ENCODE measurements at places on chromosomes 13 and 19.

- DNase-seq, result no peak
Measured at GRCh38 chr13:73521985-73522524, 463.2 kb downstream of the KLF5 start.

- DNase-seq, result no peak
Measured at GRCh38 chr13:64675255-64675892, 2554.8 kb downstream of the PCDH9 start.

DNA sequence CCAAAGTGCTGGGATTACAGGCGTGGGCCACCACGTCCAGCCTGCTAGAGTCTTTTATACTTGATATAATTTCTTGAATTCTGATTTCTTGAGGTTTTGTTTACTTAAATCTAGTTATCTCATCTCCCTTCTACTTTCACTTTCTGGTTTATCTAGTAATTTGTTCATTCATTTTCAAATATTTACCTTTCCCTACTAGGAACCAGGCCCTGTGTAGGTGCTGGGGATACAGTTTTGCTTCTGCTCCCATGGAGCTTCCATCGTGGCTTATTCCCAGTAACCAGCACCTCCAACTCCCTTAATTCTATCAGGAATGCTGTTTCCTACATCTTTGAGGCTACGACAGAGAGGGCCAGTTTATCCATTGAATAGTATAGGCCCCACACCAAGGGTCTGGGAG lies 24.1 kb upstream of the TRIM13 start:
- no peak for DNase-seq

- no peak for DNase-seq
Measured at GRCh38 chr13:42177189-42177588, 94.8 kb upstream of the AKAP11 start.

GRCh38 chr19:52451241-52451640 lies 2.1 kb upstream of the ZNF578 start:
- no peak for DNase-seq

DNA sequence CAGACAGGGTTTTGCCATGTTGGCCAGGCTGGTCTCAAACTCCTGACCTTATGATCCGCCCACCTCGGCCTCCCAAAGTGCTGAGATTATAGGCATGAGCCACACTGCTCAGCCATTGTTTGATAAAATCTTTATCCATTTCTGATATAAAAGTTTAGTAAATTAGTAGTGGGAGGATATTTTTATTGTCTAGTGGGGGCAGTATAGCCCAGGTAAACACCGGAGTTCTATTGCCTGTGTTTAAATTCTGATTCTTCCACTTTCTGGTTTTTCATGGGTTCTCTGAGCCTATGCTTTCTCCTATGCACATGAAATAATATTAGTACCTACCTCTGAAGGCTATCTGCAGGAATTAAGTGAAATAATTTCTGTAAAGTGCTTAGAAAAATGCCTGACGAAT lies 20.1 kb upstream of the ARHGEF18 start:
- no peak for DNase-seq

- DNase-seq, result peak; percentile 88
Measured at GRCh38 chr19:19320361-19321140, at the start of the genes MAU2 and SUGP1. Gene MAU2 (plus strand): TSS chr19:19320829. CDS start chr19:19320860, 31 bp downstream. Gene SUGP1 (minus strand): TSS chr19:19320509. CDS start chr19:19320496, 13 bp downstream.

GRCh38 chr13:39612023-39612637 lies 9.1 kb upstream of the LHFPL6 start:
- peak; percentile 57 for DNase-seq

DNA sequence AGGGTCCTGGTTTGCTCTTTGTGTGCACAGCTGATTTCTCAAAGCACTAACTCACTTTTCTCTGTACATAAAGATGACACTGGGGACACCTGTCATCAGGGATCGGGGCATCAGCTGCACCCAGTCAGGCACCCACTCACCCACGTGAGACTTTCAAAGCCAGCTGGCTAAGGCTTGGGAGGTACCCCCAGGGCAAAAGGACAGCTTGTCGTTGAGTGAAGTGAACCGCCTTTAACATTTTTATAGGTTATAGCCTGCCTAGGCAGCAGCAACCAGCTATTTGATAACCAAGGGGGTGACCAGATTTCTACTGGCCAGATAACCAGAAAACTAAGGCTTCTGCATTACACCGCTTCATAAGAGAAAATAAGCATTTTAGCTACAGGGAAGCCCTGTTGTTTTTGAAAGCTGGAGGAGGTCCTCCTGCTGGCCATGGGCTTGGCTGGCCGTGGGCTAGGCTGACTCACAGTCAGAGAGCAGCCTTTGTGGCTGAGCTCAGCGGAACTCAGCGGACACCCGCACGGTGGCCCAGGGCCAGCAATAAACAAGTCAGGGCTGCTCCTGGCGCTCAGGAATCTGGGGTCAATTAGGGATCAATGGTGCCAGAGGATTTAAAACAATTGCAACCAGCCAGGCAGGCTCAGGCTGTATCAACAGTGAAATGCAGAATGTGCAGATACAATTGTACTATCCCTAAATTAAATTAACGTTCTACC lies 57.1 kb downstream of the ALOX5AP start:
- no peak for DNase-seq

- no peak for DNase-seq
Measured at GRCh38 chr19:46133101-46133627, 8.7 kb upstream of the IGFL3 start.

DNA sequence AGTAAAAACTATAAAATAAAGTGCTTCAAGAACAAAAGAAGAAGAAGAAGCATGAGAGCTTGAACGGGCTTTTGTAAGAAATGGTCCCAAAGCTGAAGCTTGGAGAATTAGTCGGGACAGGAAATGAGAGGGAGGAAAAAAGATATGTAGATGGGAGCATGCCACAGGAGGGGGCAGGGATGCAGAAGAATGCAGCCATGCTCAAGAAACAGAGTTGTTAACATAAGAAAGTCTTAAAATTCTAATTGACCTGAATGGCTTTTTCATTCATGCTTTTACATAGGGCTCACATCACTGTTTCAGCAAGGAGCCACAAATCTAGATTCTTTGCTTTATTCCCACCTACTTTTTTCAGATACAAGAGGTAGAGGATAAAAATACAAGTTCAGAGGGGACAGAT lies 27.7 kb upstream of the NBEA start:
- no peak for DNase-seq

DNA sequence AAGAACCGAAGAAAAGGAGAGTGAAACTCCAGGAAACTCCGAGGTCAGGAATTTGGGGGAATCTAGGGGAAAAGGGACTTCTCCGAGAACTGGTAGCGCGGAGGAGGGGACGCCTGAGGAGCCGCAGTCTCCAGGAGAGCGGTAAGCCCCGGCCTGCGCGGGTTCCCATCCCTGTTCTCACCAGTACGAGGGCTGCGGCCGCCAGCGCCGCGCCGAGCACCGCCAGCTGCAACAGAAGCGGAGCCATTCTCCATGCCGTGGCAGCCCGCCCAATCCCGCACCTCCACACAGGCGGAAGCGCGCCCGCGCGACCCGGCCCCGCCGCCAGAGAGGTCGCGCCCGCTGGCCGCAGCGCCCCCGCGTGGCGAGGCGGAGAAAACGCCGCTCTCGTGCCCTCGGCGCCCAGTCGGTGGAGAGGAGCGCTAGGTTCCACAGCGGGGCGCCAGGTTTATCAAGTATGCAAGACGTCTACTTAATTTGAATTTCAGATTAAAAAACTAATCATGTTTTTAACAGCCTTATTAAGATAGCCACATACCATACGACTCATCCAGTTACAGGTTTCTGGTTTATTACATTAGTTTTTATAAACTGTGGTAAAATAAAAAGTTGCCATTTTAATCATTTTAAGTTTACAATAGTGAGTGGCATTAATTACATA lies at the start of gene ALG5:
ALG5 (minus strand) TSS at position 287 of the 661 bp plus-strand sequence; CDS start at position 247, 40 bp downstream.
- peak; percentile 91 for DNase-seq

DNA sequence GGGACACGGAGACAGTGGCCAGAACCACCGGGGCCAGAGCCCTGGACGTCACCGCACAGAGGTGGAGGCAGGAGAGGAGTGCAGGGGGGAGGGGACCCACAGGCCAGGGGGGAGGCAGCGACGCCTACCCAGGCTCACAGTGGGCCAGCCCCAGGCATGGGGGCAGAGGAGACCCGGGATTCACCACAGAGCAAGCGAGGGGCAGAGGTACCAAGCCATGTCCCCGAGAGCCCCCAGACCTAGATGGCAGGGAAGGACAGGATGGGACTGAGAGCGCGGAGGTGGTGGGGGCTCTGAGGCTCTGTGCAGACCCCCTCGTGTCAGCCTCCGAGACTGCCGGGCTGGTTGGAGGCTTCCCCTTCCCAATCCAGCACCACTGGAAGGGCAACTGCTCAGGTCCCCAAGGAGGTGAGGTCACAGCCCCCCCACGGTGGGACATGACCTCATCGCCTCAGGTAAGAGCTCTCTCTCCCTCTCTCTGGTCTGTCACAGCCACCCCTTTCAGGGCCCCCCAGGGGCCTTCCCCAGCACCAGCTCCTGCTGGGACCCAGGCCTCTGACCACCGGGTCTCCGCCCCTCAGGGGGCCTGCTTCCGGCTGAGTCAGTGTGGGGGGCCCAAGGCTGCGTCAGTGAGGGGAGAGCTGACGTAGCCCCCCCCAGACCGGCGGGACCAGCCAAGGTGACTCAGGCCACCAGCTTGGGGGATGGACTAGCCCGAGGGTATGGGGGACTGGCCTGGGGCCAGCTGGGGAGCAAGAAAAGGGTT lies 2.2 kb upstream of the IL11 start:
- DNase-seq, result no peak

DNA sequence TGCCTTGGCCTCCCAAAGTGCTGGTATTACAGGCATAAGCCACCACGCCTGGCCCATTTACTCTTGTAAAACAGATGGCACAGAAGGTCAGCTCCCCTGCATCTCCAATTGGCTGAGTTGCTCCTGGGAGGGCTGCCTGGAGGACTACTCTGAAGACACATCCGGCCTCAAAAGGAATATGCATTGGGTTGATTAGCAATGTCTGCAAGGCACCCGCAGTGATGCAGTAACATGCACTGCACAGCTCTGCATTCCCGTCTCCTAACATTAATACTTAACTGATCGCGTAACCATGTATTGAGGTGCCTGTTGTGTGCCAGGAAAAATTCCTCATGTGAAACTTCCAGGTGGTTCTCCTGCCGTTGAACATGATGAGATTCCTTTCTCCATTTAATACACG lies 5.0 kb downstream of the ELAVL3 start:
- DNase-seq, result no peak

- DNase-seq, result no peak
Measured at GRCh38 chr19:40666803-40667438, 23.5 kb downstream of the NUMBL start.

- peak; percentile 86 for DNase-seq
Measured at GRCh38 chr19:45927565-45928261, 13.1 kb upstream of the NANOS2 start.

DNA sequence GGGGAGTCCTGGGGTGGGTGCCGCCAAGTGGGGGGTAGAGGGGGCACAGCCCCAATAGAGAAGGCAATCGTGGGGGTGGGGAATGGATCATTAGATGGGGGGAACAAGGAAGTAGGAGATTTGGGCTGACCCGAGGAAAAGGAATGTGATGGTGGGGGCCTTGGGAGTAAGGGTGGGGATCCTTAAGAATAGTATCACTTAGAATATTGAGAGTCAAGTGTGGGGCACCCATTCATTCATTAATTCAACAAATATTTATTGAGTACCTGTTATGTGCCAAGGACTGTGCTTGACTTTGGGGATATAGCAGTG lies 641 bp downstream of the PPP5C start:
- DNase-seq, result no peak

GRCh38 chr19:4352701-4353121 lies 9.3 kb downstream of the MPND start:
- DNase-seq, result peak; percentile 61

DNA sequence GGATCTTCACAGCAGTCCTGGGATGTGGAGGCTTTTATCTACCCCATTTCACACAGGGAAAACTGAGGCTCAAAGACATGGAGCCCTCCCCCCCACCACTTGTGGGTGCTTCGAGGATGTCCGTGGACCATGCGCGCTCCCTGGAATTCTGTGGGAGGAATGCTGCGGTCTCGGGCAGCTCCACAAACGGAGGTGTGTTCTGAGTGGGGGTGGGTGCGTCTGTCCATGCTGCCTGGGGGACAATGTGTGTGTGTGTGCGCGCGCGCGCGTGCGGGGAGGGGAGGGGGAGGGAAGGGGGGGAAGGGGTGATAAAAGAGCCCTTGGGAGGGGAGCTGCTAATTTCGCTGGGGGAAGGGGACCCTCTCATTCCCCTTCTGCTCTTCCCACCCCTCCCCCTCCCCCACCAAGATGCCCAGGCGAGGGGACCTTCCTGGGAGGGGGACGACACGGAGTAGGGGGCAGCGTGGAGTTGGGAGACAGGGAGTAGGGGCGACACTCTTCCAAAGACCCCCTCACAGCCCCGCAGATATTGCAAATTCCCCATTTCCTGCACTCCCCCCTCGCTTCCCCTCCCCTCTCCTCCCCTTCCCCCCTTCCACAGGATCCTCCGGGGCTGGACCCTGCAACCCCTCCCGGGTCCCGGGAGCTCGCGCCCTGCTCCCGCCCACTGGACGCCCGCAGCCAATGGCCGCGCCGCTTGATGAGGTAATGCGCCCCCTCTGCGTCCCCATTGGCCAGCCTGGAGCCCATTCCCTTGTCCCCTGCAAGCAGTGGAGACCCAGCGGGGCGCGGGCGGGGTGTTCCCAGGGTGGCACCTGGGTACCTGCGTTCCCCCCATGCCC lies 18.9 kb upstream of the ZNRF4 start:
- no peak for DNase-seq

- no peak for DNase-seq
Measured at GRCh38 chr13:67308004-67308772, 78.1 kb upstream of the PCDH9 start.

DNA sequence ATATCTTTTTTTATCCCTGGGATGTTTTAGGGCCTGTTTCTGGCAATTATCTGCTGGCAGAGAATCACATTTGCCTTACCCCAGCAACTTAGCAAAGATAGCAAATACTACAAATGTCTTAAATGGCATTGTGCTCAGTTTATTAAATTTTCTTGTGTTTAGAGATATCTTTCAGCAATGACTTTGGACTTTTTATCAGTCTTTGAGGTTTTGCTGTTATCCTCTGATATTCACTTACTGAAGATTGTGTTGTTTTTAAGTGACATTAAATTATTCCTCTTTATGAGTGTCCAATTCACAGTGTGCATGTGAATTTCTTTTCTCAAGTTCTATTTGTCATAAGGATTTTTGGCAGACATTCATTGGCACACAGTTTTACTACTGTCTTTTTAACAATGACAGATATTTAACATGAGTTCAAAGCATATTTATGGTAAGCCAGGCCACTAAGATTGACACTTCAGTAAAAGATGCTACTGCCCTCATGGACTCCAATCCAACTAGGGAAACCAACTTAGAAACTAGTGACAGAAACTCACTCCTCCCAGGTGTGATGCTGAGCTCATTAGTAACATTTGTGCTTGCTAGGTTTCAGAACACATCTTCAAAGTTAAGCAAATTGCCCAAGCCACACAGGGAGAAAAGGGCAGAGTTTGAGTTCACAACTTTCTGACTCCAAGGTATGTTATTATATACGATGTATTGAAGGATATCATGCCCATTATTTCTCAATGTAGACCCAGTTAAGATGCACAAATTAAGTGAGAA lies 481.9 kb downstream of the GPC6 start:
- no peak for DNase-seq

DNA sequence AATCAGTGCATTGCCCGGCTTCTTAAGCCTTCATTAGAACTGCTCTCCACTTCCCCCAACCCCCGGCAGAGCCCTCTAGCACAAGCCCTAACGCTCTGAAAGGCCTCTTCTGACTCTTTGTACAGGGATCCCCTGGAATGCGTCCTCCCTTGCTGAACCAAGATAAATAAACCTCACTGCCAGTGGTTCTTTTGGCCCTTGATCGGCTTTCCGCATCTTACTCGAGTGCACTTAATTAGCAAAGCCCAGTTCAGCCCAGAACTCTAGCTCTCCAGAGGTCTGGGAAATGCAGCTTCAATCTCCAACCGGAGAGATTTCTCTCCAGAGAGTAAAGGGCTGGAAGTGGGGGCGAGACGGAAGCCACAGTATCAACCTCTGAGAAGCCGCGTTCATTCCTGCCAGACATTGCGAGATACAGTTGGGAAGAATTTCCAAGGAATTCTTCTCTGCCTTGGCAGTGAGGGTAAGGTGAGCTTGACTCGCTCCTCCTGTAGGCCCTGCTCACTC lies 8.7 kb upstream of the ZNF444 start:
- no peak for DNase-seq

Measured in activated CD4-positive, alpha-beta T cell treated with anti-CD3 and anti-CD28 coated beads, Interleukin-2, amount 50 U/mL, for 1 hour (primary cell).